Epithelial cell of prostate (primary cell): ENCODE measurements at places on chromosomes 4 and X.

DNA sequence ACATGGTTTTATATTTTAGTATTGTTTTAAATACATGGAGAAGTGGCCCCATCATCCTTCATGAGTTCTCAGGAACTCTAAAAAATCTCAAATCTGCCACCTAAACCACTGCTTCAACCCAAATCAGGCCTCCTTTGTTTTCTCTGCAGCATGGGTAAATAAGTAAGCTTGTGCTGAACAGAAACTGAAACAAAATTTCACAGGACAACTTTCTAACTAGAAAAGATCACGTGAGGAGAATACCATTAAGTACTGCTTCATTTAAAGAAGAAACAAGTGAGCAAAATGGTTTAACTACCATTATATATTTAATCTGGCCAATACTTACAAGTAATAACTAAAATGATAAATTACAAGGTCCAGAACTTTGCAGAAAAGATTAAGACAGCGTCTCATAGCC is 2.5 kb downstream of the ARAP2 start:
- DNase-seq = no peak

DNA sequence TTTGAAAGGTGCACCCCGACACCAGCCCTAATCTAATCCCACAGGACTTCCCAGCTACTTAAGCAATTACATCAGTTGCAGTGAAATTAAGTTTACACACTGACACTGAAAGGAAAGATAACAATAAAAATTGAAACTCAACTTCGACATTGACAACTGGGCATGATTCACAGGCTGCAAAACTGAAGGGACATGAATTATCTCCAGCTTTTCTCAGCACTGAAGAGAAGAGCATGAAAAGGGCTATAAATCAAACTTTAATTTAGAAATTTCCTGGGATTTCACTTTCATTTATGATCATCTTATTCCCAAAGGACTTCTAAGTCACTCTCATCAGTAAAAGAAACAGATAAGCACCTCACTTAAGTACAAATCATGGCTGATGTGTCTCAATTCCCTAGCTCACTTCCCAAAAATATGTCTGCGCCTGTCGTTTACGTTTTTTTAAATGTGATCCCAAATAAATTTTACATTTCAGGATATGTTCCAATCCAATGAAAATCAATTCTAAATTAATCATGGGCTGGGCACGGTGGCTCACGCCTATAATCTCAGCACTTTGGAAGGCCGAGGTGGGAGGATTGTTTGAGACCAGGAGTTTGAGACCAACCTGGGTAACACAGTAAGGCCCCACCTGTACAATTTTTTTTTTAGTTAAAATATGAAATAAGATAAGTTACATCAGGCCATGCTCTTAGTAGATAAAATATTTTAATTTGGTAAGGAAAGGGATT is 134.4 kb upstream of the TBL1X start:
- no peak for DNase-seq

DNA sequence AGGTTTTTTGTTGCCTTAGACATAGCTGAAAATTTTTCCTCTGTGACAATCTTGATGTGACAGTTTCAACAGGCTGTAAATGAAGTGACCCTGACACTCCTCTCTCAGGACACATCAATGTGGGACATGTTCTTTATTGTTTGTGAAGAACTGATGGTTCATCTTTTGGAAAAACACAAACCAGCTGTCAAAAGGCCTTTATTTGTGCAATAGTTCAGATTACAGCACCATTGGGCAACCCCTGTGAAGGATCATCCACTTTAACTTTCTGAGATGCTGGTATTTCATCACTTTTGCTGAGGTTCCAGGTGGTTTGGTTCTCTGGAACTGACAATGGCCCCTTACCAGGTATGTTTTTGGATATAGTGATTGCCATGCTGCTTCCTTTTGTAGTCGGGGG is 40.3 kb downstream of the OSTC start:
- DNase-seq = no peak

DNA sequence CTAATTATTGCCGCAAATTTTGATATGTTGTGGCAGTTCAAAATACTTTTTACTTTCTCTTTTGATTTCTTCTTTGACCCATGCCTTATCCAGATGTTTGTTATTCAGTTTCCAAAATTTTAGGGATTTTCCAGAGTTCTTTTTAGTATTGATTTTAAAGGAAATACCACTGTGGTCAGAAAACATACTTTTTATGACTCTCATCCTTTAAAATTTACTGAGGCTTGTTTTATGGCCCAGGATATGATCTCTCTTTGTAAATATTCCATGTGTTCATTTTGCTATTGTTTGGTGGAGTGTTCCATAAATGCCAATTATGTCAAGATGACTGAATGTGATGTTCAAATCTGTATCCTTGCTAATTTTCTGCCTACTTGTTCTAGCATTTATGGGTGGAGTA is 272.3 kb upstream of the DIPK2B start:
- DNase-seq = no peak
